Inflammatory macrophage treated with lipopolysaccharide for 4 hours (primary cell): ENCODE measurements at places on chromosomes 6 and 20.
A peak's percentile ranks its signal among the peaks of the same experiment; 100 is the strongest.

DNA sequence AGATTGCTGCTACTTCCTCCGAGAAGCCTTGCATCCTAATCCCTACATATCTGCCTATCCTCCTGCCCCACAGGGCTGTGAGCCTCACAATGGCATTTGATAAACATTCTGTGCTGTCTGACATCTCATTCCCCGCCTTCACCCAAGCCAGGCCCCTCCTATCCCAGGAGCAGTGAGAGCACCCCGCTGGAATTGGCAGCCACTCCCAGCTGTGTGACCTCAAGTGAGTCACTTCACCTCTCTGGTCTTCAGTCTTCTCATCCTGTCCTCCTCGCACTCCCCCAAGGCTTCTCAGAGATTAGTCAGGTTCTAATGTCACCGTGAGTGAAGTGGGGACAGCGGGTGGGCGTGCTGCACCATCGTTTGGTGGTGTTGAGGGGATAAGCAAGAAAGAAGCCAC is 81.7 kb downstream of the CDH22 start:
- DNase-seq = no peak

GRCh38 chr6:36979347-36979742 is 6.7 kb downstream of the MTCH1 start:
- DNase-seq = no peak

DNA sequence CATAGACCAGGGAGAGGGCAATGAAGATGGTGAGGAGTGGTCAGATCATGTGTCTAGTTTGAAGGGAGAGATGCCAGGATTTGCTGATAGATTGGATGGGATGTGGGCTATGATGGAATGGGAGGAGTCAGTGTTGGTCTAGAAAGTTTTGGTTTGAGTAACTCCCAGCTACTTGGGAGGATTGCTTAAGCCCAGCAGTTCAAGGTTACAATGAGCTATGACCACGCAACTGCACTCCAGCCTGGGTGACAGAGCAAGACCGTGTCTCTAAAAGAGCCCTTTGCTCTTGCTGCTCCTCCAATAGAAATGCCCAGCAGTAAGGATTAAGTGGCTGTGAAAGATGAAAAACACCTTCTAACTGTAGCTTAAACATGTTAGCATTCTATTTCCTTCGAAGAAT is 18.2 kb upstream of the LAMP5 start:
- DNase-seq = peak; percentile 80

DNA sequence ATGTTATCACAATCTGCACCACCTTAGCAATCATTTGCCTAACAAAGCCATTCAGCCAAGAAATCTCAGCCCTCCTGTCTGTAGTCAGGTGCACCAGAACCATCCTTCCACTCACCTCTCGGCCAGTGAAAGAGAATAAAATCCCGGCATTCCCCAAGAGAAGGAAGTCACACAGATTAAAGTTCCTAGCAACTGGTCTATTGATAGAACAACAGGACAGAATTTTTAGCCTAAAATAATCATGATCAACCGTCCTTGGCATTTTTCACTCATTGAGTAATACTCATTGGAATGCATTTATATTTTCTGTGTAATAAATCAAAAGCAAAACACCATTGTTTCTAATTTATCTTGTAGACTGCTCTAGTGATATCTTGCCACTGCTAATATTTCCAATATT is 85.7 kb upstream of the CDH4 start:
- no peak for DNase-seq

GRCh38 chr6:39420300-39421265 is 98.1 kb upstream of the KCNK16 start:
- DNase-seq = no peak

DNA sequence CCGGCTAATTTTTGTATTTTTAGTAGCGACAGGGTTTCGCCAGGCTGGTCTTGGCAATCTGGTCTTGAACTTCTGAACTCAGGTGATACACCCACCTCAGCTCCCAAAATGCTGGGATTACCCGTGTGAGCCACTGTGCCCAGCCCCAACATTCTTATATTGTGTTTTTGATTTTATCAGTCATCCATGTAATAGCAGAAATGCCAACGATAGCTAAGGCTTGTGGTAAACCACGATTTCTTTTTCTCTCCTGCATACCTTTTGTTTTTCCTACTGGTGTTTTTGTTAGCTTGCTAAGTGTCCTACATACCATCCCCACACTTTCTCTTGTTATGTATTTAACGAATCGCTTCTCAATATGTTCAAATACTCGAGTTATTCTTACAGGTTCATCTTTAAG is 12.1 kb downstream of the PHACTR2 start:
- DNase-seq = no peak
